Pericardium fibroblast (primary cell): ENCODE measurements at places on chromosomes 4 and X. TPM values are rescaled to one million over a fixed set of nuclear protein-coding genes. Genes with fewer than 3 reads are reported as not detected.

Gene CXCL6
- 3.2 and 18.8 TPM in 2 replicates for total RNA-seq

Gene CFAP299
- total RNA-seq: not detected in 2 replicates

Gene GPR82
- total RNA-seq: not detected in 2 replicates

Gene TENM3
- total RNA-seq: 9.1 and 47.3 TPM in 2 replicates

Gene SSX1
- not detected in 2 replicates for total RNA-seq

Gene OTC
- total RNA-seq: not detected in 2 replicates

Gene PCDH18
- 96.0 and 116 TPM in 2 replicates for total RNA-seq

Gene AASDH
- 6.9 and 7.8 TPM in 2 replicates for total RNA-seq

Gene FAM241A
- total RNA-seq: 1.6 and 2.0 TPM in 2 replicates

Gene PCDH19
- total RNA-seq: under 0.01 and 0.09 TPM in 2 replicates

Gene FAM9C
- not detected in 2 replicates for total RNA-seq

Gene YIPF6
- total RNA-seq: 12.3 and 14.0 TPM in 2 replicates

Gene WDFY3
- total RNA-seq: 51.2 and 55.7 TPM in 2 replicates

Gene USP17L13
- total RNA-seq: not detected in 2 replicates

Gene NDUFB11
- 83.6 and 95.2 TPM in 2 replicates for total RNA-seq

Gene CT45A2
- not detected in 2 replicates for total RNA-seq

Gene BEX5
- not detected in 2 replicates for total RNA-seq

Gene PCSK1N
- 0.70 and 3.7 TPM in 2 replicates for total RNA-seq

Gene CA5B
- total RNA-seq: 1.2 and 6.4 TPM in 2 replicates

Gene PIN4
- total RNA-seq: 6.4 and 12.5 TPM in 2 replicates

Gene SMIM10L2A
- 0.23 and 0.43 TPM in 2 replicates for total RNA-seq

Gene CFAP99
- not detected in 2 replicates for total RNA-seq

Gene PRDM8
- 2.2 and 6.2 TPM in 2 replicates for total RNA-seq

Gene TMPRSS11E
- not detected in 2 replicates for total RNA-seq

Gene ITIH6
- not detected in 2 replicates for total RNA-seq

Gene THOC2
- total RNA-seq: 39.8 and 58.2 TPM in 2 replicates

Gene EGF
- total RNA-seq: not detected in 2 replicates

Gene GPM6B
- 28.6 and 28.8 TPM in 2 replicates for total RNA-seq

Gene ANKRD17
- 30.1 and 33.0 TPM in 2 replicates for total RNA-seq

Gene IL9R
- total RNA-seq: not detected in 2 replicates

Gene ZFYVE28
- total RNA-seq: 6.8 TPM in 2 replicates

Gene NUP62CL
- not detected in 2 replicates for total RNA-seq

Gene SSX7
- not detected in 2 replicates for total RNA-seq

Gene CCDC160
- 0.17 TPM in 1 of 2 replicates, not detected in the other for total RNA-seq

Gene PABPC1L2A
- not detected in 2 replicates for total RNA-seq

Gene FMR1NB
- not detected in 2 replicates for total RNA-seq

Gene CASP3
- 45.5 and 50.3 TPM in 2 replicates for total RNA-seq

Gene TXK
- total RNA-seq: not detected in 2 replicates

Gene NPY1R
- 1.3 TPM in 1 of 2 replicates, not detected in the other for total RNA-seq

Gene AVPR2
- 0.12 TPM in 1 of 2 replicates, not detected in the other for total RNA-seq

Gene VCX
- total RNA-seq: not detected in 2 replicates

Gene SLC49A3
- 5.7 and 7.6 TPM in 2 replicates for total RNA-seq

Gene DSPP
- not detected in 2 replicates for total RNA-seq

Gene MSX1
- total RNA-seq: 4.9 and 5.7 TPM in 2 replicates

Gene FAM47A
- total RNA-seq: not detected in 2 replicates
